ENCODE measurements at places on chromosomes 5 and 9. TPM values are rescaled to one million over a fixed set of nuclear protein-coding genes. Genes with fewer than 3 reads are reported as not detected.

The ZNF354C gene
- 3.1 TPM for total RNA-seq

The CD180 gene
- total RNA-seq: not detected

The ZNF367 gene
- 10.8 TPM for total RNA-seq

The CAMLG gene
- 20.6 TPM for total RNA-seq

The FGD3 gene
- 0.58 TPM for total RNA-seq
